ENCODE measurements at places on chromosomes 12 and 14. TPM values are rescaled to one million over a fixed set of nuclear protein-coding genes. Genes with fewer than 3 reads are reported as not detected.
A peak's percentile ranks its signal among the peaks of the same experiment; 100 is the strongest.

DNA sequence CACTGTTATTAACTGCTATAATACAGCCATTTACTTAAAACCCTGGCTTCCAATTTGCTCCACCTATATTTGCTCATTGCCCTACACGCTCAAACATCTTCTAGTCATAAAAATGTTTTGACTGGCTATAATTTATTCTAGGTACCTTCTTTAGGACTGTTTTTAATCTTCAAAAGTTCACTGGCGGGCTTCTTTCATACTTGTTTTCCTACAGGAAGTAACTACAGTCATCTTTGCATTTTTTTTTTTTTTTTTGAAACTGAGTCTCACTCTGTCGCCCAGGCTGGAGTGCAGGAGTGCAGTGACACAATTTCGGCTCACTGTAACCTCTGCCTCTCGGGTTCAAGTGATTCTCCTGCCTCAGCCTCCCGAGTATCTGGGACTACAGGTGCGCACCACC lies 32.5 kb downstream of the MPHOSPH9 start:
- no peak for DNase-seq

DNA sequence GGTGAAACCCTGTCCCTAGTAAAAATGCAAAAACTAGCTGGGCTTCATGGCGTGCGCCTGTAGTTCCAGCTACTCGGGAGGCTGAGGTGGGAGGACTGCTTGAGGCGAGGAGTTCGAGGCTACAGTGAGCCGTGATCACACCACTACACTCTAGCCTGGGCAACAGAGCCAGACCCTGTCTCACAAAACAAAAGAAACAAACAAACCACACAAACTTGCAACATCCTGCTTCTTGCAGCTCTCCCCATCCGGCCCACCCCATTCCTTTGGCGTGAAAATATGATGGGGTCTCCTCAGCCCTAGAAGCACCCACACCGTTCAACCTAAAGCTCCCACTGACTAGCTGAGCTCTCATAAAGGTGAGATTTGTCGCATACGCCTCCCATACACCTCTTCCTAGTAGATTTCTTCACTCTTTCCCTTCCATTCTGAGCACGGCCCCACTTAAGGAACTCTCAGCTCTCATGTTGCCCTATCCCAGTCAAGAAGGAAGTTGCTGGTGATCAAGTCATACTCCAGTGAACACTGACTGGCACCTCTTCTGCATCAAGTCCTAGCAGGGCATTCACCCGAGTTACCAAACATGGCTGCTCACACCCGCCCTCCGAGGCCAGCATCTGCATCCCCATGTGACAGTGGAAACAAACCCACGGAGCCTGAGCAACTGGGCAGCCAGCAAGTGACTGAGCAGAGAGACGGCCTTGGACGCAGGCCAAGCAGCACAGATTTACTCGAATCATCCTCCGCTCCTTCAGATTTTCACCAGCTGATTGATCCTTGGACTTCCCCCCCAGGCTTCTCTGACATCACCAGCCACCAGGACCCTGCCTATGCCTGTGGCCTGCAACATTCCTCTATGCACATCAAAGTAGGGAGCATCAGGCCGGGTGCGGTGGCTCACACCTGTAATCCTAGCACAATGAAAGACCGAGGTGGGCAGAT lies 18.9 kb upstream of the CD27 start:
- DNase-seq = no peak

Gene CMTM5
- total RNA-seq = not detected

GRCh38 chr12:48767521-48767920 lies 21.4 kb downstream of the ADCY6 start:
- no peak for DNase-seq

GRCh38 chr14:78758333-78758732 lies 588.2 kb downstream of the NRXN3 start:
- peak; percentile 9 for DNase-seq

Gene ARPC3
- 970 TPM for total RNA-seq

GRCh38 chr12:106249411-106250135 lies 1.8 kb upstream of the CKAP4 start:
- DNase-seq = no peak

DNA sequence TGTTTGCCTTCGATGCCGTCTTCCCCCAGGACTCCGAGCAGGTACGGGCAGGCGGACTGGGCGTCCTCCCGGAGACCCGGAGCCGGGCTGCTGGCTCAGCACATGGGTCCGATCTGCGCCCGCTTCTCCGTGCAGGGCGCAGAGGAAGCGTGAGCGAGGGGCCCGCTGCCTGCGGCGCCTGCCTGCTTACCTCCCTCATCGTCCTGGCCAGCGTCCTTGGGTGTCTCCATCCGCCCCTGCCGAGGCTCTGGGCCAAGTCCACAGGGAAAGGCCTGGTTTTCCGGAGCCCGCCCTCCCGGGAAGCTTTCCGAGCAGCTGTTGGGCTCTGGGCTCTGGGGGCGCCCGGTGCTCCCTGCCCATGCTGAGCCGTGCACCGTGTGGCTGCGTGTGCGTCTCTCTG lies 33.5 kb downstream of the KIF26A start:
- DNase-seq = no peak

DNA sequence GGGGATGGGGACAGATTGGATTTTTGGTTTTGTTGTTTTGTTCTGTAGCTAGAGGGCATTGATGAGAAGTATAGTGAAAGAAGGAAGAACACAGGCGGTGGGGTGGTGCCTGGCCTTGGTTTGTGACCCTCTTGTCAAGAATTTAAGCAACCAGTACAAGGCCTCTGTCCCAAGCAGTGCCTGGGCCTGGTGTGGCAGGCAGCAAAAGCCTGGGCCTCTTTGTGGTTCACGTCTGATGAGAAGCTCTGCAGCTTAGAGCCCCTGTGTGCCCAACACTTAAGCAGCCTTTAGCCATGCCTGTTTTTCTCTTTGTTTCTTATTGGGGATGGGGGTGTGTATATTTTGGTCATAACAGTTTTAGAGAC lies 98.0 kb downstream of the PPP2R5C start:
- DNase-seq = no peak

- DNase-seq = no peak
Measured at GRCh38 chr12:122009741-122010140, 11.9 kb upstream of the BCL7A start.

Gene ADAM21
- 0.88 TPM for total RNA-seq

DNA sequence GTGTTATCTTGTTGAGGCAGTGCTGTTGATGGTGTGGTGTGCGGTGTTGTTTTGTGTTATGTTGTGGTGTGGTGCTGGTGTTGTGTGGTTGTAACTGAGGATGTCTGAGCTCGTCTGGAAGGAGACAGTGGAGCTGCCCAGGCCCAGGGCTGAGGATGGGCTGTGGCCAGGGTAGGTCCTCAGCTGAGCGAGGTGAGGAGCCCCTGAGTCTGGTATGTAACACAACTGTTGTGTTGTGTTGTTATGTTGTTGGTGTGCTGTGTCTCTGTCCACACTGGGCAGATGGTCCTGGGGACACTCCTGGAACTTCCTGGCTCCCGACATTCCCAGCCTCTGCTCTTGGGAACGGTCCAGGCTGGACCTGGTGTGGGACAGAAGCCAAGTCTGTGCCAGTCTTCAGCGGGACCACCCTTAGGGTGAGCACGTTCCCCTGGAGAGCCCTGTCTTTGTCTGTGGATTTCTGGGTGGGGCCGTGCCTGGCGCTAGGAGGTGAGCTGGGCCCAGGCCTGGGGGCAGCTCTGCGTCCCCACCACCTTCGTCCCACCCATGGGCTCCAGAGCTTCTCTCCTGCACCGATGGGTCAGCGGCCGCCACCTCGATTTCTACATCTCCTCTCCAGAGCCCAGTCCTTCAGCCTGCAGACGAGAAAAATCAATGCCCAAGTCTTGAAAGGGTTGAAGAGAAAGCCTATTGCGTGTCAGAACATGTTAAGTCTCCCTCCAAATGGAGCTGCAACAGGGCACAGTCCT lies 27.4 kb upstream of the SFSWAP start:
- DNase-seq = no peak

GRCh38 chr14:21379338-21379737 lies 4.5 kb downstream of the SUPT16H start:
- no peak for DNase-seq

- no peak for DNase-seq
Measured at GRCh38 chr14:31166271-31166561, 41.4 kb downstream of the HECTD1 start.

DNA sequence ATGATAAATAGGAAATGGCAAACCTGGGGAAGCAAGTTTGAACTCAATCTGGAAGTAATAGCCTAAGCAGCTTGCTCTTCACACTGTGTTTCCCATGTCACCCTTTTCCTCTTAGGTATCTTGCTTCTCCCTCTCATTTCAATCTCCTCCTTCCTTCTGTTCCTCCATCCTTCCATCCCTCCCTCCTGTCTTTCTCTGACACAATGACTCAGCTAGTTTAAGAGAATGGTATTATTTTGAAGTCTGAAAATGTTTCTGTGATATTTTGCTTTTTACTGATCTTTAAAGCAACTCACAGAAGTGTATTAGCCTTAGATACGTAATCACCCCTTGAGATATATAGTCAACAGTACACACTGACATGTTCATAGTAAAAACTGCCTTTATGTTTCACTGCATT lies 55.9 kb upstream of the FGD4 start:
- DNase-seq = no peak

Measured in H4 (cell line).